Activated CD4-positive, alpha-beta T cell treated with anti-CD3 and anti-CD28 coated beads for 24 hours (primary cell): ENCODE measurements at places on chromosomes 6 and 20.

DNA sequence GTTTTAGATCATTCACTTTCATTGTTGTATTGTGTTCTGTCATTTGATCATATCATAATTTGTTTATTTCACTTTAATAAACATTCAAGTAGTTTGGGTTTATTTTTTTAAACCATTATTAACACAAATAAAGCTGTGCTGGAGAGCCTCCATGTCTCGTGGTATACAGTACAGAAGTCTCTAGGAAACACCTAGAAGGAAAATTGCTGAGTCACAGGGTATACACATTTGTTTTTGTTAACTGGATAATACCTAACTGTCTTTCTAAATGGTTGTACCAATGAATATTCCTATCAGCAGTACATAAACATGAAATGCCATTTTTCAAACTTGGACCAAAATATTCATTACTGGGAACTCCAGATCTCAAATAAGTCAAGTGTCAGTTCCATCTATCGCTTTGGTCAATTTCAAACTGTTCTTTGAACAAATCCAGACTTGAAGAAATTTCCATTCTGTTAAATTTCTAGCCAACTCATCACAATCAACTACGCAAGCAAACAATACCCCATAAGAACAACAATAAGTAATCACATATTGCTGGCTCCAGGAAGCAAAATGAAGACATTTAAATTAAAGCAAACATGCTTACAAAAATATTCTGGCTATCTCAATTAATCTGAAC, 138.1 kb downstream of the ATXN1 start:
- no peak for DNase-seq

GRCh38 chr6:56806368-56806767, 148.5 kb upstream of the BEND6 start:
- DNase-seq: no peak

DNA sequence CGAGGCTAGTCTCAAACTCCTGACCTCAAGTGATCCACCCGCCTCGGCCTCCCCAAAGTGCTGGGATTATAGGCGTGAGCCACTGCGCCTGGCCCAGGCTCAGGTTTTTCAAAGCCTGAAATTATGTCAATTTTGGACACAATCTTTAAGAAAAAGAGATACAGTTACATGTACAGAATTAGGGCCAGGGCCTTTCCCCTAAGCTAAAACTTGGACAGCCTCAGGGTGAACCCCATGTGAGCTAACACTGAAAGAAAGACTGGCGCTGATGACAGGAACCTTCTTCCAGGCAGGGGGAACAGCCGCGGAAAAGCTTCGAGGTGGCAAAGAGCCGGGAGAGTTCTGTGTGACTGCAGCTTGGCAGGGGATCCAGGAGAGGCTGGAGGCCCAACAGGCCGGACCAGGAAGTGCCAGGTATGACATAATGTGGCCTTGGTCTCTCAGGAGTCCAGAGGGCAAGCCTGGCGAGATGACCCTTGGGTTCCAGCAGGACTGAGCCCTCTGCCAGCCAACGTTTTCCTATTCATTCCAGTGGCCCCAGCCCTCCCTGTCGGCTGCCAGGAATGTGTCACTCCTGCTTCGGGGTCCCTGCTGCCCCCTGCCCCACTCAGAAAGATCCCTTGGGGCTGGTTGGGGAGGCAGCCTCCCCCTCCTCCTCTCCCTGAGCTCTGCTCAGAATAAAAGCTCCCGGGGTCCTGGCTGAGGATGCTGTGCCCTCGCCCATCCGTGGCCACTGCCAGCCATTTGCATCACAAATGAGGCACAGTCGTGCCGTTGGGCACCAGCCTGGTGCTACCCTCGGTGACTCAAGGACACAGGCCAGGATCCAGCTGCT, 37.3 kb downstream of the RBM38 start:
- DNase-seq: no peak

- DNase-seq: no peak
Measured at GRCh38 chr6:56245903-56246351, 1.5 kb downstream of the COL21A1 start.

DNA sequence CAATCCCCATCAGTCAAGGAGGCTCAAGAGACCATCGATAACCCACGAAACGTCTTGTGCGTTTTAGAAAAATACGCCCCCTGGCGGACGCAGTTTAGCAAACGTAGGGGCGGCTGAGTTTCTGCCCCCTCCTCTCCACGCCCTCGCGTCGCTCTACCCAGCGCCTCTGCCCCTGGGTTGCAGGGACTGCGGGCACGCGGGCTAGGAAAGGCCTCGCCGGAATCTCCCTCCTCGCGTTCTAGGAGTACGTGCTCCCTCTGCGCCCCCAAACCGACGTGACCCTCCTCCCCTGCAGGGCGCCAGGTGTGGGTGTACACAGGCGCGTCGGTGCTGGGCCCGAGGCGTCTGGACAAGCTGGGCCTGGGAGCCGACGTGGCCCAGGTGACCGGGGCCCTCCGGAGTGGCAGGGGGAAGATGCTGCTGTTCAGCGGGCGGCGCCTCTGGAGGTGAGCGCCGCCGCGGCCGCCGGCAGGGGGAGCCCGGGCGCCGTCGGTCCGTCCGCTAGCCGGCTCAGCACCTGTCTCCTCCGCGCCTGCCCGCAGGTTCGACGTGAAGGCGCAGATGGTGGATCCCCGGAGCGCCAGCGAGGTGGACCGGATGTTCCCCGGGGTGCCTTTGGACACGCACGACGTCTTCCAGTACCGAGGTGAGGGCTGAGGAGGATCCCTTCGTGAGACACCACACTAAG, 5.3 kb downstream of the MMP9 start:
- DNase-seq: peak; percentile 53

GRCh38 chr6:39266782-39267355, 37.6 kb upstream of the KCNK5 start:
- DNase-seq: no peak

DNA sequence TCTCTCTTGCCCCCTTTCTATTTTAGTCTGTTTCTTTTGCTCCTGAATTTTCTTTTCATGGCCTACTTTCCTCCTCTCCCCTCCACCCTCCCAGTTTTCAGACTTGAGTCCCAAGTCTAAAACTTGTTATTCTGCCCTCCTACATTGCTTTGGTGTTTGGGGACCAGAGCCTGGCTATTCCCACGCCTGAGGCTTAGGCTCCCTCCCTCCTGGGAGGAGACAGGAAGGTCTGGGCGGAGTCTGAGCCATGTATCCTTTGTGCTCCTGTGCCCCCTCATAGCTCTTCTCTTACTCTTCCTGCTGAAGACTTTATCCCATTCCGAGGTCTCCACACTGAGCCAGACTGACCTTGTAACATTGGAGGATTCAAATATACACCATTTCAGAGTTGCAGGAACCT, 69.5 kb downstream of the DAAM2 start:
- DNase-seq: no peak

DNA sequence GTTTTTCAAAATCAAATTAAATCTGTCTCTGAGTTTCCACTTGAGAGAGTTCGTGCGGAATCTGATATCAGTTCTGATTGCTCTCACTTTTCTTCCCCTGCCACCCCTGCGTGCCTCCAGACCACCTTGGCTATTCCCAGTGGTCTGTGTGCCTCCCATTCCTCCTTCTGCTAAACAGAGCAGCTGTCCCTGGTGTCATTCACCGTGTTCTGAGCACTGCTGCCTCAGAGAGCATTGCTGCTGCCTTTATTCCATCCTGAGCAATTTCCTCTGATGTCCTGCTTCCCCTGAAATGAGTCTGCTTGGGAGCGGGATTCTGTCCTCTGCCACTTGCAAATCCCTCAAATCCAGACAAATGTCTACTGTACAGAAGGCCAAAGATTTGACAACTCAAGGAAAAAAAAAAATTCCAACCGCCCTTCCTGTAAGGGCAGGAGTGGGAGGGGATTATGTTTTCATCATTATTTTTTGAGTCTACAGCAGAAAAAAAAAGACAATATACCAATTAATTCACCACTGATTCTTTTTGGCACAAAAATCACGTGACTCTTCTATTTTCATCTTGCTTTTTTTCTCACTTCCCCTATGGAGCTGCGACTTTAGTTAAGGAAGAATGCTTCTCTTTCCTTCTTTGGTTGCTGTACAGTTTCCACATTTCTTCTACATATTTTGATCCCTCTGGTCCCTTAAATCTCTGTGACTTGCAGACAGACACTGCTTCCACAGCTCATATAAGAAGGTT, 833.0 kb downstream of the EPHA7 start:
- DNase-seq: no peak

DNA sequence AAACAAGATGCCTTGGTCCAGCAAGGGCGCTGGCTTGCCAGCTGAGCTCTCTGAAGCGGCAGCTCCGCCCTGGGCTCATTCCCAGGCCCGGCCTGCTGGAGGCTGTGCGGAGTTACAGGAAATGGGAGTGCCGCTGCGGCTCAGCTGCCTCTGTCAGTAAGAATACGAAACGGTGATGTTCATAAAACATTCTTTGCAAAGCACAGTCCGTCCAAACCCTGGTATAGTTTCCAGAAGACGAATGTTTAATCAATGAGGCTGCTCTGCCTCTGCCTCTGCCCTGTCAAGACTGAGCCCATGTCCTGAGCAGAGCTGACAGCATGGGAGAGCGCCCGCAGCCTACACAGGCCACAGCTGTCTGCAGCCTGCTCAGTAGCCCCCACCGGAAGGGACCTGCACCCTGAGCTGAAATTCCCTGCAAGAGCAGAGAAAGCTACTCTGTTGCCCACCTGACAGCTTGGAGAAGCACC, 153.3 kb upstream of the SNX9 start:
- DNase-seq: no peak

- DNase-seq: no peak
Measured at GRCh38 chr20:32134026-32134425, 24.5 kb downstream of the TM9SF4 start.

- DNase-seq: no peak
Measured at GRCh38 chr6:28651161-28651560, 125.5 kb downstream of the GPX5 start.

DNA sequence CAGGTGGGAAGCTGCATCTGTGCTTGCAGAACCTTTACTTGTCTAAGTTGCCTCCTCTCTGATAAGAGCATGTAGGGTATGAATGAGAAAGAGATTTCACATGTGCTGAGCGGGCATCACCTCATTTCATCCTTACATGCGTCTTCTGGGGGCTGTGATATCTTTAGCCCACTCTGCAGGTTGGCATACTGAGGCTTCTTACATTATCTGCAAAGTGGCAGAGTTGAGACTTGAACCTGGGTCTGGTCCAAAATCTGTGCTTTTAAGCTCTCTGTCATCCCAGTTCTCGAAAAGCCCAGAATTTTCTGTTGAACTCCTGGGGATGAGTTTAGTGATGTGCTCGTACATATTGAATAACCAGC, 2.0 kb upstream of the SRC start:
- DNase-seq: no peak

- peak; percentile 13 for DNase-seq
Measured at GRCh38 chr20:50987493-50988210, 29.0 kb downstream of the MOCS3 start.

DNA sequence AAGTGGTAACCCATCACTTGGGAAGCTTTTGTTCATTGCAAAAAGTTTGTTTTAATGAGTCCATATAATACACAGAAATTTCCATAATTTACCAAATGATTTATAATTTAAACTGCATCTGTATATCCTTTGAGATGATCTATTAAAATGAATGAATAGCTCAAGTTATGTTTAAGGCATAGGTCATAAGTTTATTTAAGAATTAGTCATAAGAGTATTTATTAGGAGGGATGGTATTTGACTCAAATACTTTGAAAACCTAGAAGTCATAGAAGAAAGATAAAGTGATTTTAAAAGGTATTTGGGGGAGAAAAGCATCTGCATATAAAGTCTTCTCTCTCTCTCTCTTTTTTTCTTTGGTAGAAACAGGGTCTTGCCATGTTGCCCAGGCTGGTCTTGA, 388.5 kb downstream of the CDKAL1 start:
- DNase-seq: no peak

DNA sequence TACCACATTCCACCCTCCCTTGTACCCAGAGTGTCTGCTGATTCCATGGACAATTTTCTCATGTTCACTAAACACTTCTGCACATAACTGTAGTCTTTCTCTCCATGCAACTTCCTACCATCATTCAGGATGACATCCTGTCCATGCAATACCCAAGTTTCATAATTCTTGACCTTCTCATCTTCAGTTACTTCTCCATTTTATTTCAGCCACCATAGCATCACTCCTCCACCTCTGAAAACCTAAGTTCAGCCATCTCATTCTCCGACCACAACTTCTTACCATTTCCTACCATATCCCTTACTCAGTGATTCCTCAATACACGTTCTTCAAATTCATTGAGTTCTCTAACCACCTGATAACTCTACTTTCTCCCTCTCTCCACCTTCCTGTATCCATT, 216.5 kb upstream of the TENT5A start:
- DNase-seq: no peak

- no peak for DNase-seq
Measured at GRCh38 chr20:49338061-49338460, 60.2 kb upstream of the ZNFX1 start.

DNA sequence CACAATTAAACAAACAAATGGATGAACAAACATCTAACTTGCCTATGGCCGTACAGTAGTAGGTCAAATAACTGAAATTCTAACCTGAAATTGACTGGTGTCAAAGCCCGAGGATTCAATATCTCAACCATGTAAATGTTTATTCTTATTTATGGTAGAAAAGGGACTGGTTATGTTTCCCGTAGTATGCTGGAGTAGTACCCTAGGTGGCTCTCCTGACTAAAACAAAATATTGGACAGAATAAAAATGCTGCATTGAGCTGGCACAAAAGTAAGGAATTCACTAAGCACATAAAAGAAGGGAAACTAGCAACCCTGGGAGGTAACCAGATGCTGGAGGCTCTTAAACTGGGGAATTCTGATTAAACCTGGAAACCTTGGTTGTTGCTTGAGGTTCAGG, 117.1 kb upstream of the PREP start:
- no peak for DNase-seq

GRCh38 chr6:133339543-133340384, 98.6 kb downstream of the EYA4 start:
- DNase-seq: no peak

DNA sequence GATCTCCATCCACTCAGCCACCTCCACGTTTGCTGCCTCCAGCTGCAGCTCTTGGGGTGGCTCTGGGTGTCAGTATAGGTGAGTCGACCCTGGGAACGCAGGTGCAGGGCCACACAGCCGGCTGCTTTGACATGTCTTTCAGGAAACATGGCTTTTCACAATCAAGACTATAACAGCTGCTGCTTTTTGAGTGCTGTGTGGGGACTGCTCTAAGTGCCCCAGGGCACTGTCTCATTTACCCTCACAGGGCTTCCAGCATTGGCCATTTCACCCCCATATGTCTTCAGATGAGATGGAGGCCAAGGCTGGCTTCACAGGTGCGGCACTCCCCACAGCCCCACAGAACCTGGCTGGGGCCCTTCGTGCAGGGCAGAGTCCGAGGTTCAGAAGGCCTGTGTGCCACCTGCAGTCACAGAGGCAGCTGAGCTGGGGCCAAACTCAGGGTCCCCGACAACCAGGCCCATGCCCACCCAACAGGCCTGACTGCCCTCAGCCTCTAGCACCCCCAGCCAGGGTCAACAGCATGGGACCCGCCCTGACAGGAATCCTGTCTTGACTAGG, 14.9 kb upstream of the CST7 start:
- DNase-seq: no peak

- no peak for DNase-seq
Measured at GRCh38 chr6:43669922-43670622, 17.5 kb downstream of the MRPS18A start.

DNA sequence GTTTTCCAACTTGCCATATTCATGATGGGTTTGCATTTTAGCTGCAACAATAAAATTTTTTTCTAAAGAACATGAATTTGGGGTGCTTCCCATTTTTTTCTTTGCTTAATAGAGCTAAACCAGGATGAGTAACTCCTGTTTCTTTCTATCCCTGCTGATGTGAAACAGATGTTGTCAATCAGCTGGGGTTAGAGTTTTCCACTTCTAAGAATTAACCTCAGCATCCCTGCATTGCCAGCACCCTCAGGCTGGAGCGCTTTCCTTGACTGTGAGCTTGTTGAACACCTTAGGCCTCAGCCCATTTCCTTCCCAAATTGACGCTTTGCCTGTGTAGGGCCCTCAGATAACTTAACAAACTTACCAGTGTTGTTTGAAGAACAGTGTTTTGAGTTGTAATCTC, 74.5 kb downstream of the PTPN1 start:
- DNase-seq: no peak
